ENCODE measurements at places on chromosomes 12 and 14.

DNA sequence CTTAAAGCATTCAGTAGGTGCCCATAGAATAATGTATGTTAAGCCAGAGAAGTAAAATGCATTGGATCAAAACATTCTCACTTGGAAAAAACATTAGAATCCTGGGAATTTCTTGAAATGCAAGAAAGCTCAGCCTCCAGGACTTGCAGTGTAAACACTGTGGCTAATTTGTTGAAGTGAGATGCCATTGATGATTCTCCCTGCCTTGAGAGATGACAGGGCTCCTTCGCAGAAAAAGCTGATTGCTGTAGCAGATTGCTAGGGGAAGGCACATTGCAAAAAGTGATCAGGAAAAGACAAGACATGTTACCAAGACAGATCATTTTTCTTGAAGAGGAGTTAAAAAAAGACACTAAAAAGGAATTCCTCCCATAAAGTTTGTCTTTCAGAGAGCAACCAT is 204.2 kb upstream of the HMGA2 start:
- DNase-seq = no peak

GRCh38 chr12:124699909-124700308 is 132.5 kb upstream of the NCOR2 start:
- no peak for DNase-seq

GRCh38 chr12:82826505-82826904 is 139.8 kb downstream of the TMTC2 start:
- no peak for DNase-seq

DNA sequence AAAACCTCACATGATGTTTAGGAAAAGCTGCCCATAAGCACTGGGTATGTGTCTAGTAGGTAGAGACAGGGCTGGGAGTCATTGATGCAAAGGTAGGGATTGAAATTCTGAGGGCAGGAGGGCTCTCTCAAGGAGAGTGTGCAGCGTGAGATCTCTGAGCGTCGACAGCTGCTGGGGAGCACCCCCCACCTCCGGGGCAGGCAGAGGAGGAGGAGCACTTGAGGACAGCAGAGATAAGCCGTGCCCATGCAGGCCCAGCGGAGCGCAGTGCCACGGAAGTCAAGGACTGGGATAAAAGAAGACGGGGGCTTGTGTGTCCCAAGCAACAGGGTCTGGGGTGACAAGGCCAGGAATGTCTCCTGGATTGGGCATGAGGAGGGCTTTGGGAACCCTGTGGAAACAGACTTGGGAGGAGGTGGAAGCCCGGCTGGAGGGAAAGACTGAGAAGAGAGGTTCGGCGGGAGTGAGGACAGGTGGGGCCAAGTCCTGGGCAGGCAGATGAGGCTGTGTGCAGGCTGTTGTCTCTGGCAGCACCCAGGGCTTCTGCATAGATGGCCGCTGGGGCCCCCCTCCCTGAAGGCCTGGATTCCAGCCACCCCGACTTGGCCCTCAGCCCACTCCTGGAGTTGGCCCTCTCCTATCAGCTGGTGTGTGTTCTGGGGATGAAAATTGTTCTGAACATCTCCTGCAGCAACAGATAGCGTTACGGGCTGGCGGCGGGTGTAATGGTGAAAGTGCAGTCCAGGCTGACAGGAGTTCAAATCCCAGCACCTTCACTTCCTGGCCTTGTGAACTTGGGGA is 1.9 kb downstream of the CACNA2D4 start:
- DNase-seq = no peak

DNA sequence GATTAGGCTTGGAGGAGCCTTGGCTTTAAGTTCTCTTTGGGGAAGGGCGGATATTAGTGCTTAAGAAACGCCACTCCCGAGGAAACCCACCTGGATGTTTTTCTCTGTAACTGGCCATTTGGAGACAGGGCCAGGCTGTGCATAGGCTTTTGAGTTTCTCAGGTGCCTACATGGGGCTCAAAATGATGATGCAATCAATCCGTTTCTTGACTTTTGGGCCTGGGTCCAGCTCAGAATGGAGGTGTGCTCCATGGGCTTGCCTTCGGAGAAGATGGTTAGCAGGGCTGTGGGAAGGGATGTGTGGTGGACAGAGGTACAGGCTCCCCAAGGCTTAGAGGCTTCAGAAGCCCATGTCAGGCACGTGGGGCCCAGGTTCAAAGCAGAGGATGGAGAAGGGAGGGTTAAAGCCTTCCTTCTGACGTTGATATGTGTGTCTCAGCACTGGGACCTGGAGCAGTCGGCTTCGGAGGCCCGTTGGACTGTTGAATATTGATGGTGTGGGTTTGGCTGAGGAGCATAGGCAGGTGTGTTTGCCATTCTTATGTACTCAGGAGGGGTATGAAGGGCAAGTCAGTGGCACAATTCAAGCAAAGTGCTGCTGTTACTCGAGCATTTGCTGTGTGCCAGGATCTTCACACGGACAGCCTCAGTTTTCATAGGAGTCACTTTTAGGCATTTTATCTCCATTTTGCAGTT is 82.8 kb downstream of the SLC25A47 start:
- no peak for DNase-seq

- no peak for DNase-seq
These were observed 12.2 kb downstream of the POLR3B start for GRCh38 chr12:106369624-106370346.

- no peak for DNase-seq
These were observed 858.1 kb downstream of the NRXN3 start for GRCh38 chr14:79028281-79028680.

GRCh38 chr14:34794217-34794616 is 79.8 kb upstream of the CFL2 start:
- no peak for DNase-seq

DNA sequence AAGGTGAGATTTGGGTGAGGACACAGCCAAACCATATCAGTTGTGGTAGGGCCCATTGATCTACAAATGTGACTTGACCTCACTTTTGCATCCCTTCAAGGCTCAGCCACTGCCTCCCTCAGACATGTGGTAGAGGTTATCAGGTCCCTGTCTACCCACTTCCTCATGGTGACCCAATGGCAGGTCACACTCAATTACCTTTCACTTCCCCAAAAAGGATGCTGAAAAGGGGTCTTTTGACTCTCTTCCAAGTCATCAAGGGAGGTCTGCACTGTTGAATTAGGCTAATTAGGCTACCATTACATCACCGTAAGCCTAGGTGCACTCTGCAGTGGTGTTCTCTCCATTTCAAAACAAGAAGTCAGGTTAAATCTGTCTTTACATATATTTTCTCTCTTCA is 22.6 kb upstream of the DRAM1 start:
- DNase-seq = no peak

GRCh38 chr14:35678403-35679028 is 130.6 kb downstream of the RALGAPA1 start:
- DNase-seq = no peak

- no peak for DNase-seq
These were observed 163.1 kb upstream of the TMPO start for GRCh38 chr12:98352218-98352811.

GRCh38 chr12:16148938-16149337 is 128.5 kb downstream of the SLC15A5 start:
- no peak for DNase-seq

- DNase-seq = no peak
These were observed 183.3 kb upstream of the KITLG start for GRCh38 chr12:88763536-88764100.

DNA sequence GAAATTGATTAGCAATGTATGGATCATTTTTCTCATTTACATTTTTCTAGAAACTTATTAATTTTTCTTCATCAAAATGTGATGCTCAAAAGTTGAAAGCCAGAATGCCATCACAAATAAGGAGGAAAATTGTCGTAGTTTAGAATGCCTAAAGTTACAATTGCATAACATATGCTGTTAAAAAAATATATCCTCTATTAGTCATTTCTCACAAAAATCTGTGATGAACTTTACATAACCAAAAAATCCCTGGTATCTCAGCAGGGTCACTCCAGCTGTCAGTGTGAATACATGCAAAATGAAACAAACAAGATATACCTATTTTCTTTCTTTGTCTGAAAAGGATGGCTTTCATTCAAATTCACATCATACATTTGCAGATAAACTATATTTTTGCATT is 358.9 kb downstream of the PAWR start:
- no peak for DNase-seq

DNA sequence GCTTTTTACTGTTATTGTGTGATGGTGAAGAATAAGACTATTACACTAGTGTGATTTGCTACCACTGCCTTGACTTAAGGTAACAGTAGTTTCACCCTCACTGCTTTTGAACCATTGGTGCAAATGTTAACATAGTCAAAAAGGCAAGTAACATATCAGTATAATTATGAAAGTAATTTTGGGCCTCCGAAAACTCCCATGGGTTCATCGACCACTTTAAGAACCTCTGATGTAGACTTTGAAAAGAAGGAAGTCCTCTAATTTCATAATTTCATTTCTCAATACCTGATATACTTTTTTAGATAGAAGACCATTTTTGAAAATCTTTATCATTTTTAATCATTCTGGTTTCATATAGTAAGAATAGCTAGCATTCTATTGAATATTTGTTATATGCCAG is 57.7 kb downstream of the ETNK1 start:
- no peak for DNase-seq

GRCh38 chr12:49974231-49974675 is 1.5 kb downstream of the AQP6 start:
- DNase-seq = no peak

DNA sequence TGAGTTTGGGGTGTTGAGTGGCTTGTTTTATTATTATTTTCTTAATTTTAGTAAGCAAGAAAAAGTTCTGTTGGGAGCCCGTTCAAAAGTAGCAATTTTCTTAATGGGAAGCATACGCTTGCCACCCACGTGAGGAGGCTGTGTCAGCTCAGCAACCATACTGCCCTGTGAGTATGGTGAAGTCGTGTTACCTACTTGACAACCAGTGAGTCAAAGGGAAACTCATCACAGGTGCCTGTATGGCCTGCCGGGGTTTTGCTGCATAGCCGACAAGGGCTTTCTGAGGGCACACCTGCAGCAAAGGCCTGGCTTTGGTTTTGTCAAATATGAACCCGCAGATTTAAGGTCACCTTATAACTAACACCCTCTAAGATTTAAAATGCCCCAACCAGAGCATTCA is 31.1 kb downstream of the PITPNM2 start:
- peak; percentile 30 for DNase-seq

DNA sequence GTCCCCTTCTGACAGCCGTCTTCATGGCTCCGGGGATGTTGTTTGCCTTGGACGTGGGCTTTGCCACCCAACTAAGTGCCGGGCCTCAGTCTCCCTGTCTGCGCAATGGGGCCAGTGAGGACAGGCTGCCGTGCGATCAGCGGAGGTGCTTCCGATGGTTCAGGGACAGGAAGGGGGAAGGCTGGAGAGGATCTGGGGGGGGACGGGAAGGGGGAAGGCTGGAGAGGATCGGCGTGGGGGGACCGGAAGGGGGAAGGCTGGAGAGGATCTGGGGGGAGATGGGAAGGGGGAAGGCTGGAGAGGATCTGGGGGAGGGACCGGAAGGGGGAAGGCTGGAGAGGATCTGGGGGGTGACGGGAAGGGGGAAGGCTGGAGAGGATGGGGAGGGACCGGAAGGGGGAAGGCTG is 3.4 kb downstream of the MMP17 start:
- no peak for DNase-seq

DNA sequence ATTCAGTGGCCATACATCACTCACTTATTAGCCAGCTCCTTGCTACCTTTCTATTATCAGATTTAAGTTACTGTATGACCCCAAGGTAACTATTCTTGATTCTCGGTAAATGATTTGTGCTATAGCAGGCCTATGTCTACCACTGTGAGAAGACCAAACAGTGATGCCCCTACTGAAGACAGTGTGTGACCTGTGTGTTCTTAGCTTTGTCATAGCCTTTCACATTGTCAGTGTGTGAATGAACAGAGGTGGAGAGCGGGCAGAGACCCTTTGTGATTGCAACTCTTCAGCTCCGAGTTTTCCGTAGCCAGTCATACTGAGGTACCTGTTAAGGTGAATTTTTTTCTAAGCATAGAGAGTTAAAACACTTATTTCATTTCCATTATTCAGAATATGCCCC is 294.0 kb downstream of the LRFN5 start:
- no peak for DNase-seq

DNA sequence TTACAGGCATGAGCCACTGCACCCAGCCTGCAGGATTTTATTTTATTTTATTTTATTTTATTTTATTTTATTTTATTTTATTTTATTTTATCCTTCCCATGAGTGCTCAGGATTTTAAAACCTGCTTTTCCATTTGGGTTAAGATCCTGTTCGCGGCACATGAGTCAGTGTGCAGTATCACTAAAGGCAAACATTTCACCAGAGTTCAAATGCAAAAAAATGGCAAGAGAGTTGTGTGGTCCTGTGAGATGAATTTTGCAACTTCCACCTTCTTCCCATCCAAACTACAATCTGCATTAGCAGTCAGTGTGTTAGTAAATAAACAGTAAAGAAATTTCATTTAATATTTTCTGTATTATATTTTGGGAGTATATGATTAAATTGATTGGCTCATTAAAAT is 29.0 kb downstream of the MOAP1 start:
- DNase-seq = no peak

DNA sequence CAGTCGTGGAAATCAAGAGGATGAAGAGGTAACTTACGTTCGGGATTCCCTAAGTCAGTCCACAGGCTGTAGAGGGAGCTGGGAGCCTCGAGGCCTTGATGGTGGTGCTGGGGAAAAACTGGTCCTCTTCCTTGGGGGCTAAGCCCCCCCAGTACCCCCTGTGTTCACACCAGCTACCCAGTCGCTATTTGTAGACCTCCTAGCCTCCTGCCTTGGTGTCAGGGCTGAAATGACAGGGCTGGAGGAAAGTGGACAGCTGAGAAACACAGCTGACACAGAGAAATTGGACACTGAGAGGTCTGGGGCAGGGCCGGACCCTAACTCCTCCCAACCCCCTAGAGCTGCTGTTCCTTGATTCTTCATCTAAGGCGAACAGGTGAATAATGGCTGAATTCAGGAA is at the start of gene STAC3:
STAC3 (minus strand) TSS at position 232 of the 400 bp plus-strand sequence. CDS start 1,551 bp downstream, outside the sequence.
- DNase-seq = no peak

- no peak for DNase-seq
These were observed 5.8 kb downstream of the GPR68 start for GRCh38 chr14:91238661-91239060.

- no peak for DNase-seq
These were observed 36.9 kb downstream of the ZFC3H1 start for GRCh38 chr12:71626768-71627167.

GRCh38 chr12:52168019-52168717 is 23.6 kb downstream of the KRT80 start:
- DNase-seq = no peak

DNA sequence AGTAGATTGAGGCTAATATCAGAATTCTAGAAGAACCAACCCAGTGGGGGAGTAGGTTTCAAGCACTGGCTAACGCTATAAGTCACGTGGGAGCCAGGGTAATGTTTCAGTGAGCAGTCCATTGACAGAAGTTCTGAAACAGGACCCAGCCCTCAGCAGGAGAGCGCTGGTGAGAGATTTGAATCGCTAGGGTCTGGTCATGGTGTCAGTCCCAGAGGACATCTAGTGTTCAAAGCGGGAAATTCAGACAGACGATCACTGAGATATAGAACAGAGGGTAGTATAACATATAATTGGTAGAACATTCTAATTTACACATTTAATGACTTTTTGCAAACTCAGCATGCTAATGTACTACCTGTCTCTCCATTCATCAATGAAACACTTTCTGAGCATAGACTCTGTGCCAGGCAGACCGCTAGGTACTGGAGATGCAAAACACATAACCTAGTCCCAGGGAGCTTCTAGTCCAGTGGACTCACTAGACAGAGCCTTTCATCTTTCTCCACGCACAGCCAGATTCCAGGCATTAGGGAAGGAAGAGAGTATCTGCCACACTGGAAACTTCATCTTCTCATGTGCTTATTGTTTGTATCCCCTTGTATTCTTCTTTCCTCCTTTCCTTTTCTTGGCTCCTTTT is 35.4 kb upstream of the RNASE3 start:
- DNase-seq = peak; percentile 68
